ENCODE measurements at places on chromosomes 1 and 21.

DNA sequence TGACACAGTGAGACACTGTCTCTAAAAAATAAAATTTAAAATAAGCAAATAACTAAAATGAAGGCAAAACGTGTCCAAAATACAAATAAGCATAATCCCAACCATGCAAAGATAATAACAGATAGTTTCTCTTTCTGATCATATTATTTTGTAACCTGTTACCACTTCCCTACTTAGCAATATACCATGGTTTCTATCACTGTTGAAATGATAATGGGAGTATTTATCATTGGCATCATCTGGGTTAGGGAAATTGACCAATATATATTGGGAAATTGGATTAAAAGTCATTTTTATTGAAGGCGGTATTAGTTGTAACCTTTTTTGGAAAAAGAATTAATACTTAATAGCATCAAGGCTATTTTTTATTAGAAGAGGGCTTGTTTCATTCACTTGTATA is 47.0 kb downstream of the USP25 start:
- no peak for DNase-seq

GRCh38 chr1:101367630-101368029 is 130.8 kb downstream of the S1PR1 start:
- no peak for DNase-seq

GRCh38 chr1:65341381-65341780 is 32.0 kb downstream of the DNAJC6 start:
- DNase-seq, result no peak

DNA sequence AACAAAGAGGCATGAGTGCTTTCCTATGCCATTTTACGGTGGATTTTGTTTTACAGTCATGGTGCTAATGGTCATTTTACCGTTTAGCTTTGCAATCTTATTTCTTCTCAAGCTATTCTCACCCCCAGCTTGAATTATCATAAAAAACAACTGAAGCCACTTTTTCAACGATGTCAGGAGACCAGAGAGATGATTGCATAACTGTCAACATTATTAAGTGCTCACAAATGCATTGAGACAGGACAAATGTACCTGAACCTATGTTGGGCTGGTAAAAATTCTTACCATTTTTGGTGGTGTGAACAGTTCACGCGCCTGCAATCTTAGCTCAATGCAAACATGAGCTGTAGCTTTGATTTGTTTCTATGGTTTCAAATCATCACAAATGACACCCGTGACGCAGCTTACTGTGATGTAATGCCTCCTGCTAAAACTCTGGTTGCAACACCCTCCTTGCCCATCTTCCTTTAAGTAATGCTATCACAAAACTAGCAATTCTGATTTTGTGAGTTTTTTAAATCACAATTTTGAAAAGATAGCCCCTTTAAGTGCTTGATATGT is 104.4 kb downstream of the UCHL5 start:
- no peak for DNase-seq

- no peak for DNase-seq
These were observed 172.2 kb upstream of the ETV3 start for GRCh38 chr1:157310401-157310800.

DNA sequence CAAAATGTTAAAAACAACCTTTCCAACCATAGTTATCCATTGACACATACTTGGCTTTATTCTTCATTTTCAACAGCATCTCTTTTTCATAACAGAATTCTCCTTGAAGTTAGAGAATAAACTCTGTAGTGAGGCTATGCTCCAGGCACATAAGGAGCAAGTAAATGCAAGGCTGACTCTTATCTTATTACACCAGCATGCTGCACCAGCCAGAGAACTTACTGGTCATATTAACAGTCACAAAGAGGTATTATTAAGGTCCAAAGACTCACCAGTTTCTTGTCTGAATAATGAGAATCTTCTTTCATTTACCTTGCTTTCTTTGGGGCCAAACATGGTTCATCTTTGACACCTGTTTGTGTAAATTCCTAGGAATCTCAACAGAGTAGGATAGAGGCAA is 71.3 kb upstream of the IVNS1ABP start:
- no peak for DNase-seq

- DNase-seq, result no peak
These were observed 345 bp downstream of the HPCAL4 start for GRCh38 chr1:39690794-39691382.

Data from T47D (cell line).